ENCODE measurements at places on chromosomes 16 and 17.

DNA sequence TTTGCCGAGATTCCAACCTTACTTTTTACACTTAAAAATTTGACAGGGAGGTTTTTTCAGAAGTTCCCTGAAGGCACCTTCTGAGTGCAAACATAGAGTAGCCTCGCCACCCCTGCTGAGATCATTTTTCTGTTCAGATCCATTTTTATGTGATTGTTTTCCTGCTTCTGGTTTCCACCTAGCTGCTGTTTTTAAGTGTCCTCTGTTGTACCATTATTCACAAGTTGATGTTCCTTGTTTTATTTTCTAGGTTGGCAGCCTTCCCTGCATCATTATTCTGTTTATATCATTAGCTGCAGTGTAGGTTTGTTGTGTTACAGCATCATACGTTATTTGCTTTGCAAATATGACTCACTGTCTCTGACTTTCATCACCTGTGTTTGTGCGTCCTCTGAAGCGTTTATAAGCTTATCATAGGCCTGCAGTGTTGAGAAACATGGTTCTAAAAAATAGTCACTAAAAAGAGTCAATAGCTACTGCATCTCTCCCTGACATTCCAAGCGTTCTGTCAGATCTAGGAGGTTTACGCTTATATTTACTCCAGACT, 116.9 kb upstream of the CLEC3A start:
- no peak for DNase-seq

- no peak for DNase-seq
These were observed 15.0 kb downstream of the ZNF232 start for GRCh38 chr17:5096731-5097100.

- DNase-seq = no peak
These were observed 12.4 kb upstream of the TAC4 start for GRCh38 chr17:49859991-49860953.

GRCh38 chr17:4498461-4499397, at the start of gene SPNS2:
TSS of gene SPNS2 (plus strand) at chr17:4498881. CDS start at chr17:4499048, 167 bp downstream.
- peak; percentile 19 for DNase-seq

- DNase-seq = no peak
These were observed 25.3 kb downstream of the ZNF778 start for GRCh38 chr16:89242795-89243200.

- no peak for DNase-seq
These were observed 527 bp upstream of the MGAT5B start for GRCh38 chr17:76867578-76868175.
